SK-N-DZ (cell line): ENCODE measurements at places on chromosomes 11 and 22.

DNA sequence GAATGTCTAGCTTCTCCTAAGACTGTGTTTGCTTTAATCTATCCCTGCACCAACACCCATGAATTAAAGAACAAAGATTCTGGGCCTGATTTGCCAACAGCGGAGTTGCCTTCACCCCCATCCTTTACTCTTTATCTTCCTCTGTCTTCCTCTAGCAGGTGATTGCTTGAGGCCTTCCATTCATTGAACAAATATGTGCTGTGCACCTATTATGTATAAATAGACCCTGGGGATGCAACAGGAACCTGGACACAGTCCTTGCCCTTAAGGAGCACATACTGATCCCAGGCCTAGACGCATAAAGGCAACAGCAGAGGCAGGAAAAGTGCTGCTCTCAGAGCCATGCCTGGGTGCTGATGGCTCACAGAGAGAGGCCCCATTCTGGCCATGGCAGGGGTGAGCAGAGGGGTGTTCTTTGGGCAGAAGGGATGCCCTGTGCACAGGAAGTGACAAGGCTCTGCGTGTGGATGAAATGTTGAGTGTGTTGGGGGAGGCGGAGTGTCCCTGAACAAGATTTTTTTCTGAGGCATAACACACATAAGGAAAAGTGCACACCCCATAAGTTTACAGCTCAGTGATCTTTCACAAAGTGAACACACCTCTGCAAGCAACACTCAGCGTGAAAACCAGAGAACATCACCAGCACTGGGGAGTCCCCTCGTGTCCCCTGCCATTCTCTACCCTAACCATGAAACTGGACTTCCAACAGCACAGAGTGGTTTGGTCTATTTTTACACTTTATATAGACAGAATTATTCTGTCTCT, 145.9 kb downstream of the GRIK4 start:
- DNase-seq, result no peak

GRCh38 chr11:64809781-64810241, 540 bp downstream of the MEN1 start:
- DNase-seq, result no peak

DNA sequence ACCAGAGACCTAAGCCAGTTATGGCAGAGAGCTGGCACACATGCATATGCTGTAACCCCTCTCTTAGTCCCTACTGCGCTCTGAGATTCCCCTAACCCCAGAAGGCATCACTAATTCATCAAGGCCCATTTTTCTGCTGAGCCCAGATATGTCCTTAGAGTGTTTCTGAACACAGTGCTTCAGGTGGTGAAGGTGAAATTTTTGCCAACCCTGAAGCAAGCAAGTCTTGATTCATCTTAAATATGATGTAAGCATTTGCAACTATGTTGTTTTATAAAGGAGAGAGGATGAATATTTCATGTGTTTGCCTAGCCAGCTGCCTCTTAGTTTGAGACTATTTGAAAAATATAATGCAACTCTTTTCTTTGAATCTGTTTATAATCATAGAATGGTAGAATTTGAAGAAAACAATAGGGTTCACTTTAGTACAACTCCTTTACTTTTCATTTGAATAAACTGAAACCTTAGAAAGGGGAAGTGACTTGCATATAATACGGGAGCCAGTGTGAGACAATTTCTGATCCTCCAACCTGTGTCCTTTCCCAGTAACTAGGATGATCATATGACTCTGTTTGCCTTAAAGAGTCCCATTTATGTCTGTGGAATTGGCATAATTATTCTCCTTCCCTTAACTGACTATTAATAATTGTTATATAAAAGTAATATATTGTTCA, 194.3 kb upstream of the MTNR1B start:
- no peak for DNase-seq

DNA sequence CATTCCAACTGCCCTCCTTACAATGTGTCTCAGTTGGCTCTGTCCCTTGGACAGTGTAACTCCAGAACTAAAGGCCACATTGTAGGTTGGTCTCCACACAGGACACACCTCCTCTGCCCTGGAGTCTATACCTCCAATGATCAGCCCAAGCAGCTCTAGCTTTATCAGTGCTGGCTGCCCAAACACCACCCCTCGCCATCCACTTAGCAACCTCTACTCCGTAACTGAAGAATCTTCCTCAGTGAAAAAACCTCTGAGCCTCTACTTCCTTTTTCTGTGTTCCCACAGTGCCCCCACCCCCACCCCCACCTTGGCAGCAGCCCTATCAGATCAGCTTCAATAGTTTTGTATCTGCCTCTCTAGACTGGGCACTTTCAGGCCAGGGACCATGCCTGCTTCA, 33.4 kb downstream of the SERPINH1 start:
- no peak for DNase-seq

DNA sequence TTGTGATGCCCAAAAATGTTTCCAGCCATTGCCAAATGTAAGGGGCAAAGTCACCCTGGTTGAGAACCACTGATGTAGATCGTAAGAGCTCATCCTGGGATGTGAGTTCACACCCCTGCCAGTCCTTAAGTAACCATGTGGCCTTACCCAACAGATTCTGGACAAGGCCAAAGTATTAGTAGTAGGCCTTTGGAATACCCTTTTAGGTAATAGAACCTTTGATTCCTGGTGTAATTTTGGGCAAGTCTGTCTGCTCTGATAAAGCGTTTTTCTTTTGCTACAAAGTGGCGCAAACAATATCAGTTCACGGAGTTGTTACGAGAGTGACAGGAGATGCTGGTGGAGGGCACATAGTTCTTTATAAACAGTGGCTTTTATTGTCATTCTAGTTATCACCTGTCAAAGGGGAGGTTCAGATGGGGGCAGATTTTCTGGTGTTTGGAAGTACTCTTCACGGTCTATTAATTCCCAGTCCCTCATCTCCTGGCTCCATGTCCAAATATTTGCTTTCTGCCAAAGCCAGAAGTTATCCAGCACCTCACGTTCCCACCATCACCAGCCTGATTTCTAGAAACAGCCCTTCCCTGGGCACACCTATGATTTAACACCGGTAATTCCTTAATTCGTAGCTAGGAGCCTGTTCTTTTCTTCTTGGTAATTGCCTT, 73.8 kb upstream of the CRYBB3 start:
- no peak for DNase-seq

GRCh38 chr22:48154943-48155240, 1392.4 kb downstream of the TBC1D22A start:
- no peak for DNase-seq

DNA sequence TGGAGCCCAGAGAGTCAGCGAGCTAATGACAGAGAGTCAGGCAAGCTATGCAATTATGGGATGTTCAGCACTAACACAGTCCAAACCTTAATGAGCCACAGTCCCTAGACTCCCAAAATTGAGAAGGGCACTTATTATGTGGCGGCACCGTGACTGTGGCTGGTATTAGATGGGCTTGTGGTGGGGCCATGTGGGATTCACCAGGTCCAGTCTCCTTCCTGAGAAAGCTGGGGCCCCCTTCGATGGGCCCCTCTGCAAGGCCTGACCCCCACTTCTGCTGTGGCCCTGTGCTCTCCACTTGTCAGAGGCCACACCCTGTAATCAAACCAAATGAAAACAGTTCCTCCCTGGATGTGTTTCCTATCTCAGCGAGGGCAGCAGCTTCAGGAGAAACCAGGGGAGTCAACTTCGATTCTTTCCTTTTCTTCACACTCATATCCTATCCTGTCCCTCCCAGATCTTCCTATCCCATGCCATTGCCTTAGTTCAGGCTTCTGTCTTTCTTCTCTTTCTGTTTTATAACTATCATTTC, 42.9 kb downstream of the INSC start:
- DNase-seq, result no peak

DNA sequence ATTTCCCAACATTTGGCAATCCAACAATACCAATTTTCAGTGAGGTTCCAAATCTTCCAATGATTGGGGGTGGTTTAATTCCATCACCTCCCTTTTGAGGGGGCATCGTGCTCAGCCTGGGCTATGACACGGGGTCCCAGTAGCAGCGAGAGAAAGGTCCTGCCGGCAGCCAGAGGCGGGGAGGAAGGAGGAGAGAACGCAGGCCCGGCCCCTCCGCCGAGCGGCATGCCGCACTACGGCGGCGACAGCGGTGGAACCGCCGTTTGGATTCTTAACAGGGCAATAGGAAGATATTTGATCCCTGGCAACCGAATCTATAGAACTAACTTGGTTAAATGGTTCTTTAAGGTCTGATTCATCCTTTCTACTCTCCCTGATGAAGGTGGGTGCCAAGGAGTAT, 18.3 kb upstream of the NDUFA6 start:
- no peak for DNase-seq

- DNase-seq, result no peak
These were observed 455.3 kb downstream of the SOX6 start for GRCh38 chr11:15901054-15901453.

- peak; percentile 76 for DNase-seq
These were observed 20.1 kb upstream of the MCHR1 start for GRCh38 chr22:40659166-40659565.

DNA sequence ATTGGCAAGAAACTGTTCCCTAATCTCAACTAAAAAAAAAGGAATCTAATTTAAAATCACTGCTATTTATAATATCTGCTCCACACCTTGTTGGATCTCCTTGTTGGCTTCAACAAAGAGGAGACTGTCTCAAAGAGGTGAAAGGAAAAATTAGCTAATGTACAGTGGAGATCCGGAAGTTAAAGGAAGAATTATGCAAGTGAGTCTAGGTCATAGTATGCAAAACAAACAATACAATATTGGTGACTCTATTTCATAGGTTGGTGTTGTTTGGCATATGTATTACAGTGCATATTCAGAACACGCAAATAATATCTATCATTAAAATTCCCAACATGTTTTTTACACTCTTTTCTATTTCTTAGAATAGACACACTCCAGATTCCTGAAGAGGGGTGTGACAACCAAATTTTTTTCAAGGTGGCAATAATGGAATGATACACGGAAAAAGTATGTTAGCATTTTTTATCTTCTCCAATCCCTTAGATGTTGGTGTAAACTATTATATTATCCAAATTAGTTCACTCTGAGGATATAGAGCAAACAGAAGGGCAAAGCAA, 685.3 kb downstream of the KCNA4 start:
- no peak for DNase-seq

- no peak for DNase-seq
These were observed 140.2 kb downstream of the SNX19 start for GRCh38 chr11:130776061-130776419.

DNA sequence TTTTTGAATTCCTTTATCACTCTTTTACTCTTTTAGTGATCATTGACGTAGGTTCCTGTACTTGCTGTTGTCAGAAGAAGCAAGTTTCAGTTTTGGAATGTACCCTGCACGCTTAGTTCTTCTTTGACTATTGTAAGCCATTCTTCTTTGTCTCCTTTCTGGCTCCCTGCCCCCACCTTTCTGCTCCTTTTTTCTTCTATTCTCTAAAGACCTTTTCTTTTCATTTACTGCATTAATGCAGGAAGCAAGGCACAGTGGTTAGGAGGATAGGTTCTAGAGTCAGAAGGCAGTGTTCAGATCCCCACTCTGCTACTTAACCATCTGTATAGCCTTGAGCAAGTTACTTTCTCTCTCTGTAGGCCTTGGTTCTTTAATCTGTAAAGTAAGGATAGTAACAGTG, 33.7 kb upstream of the RAG2 start:
- DNase-seq, result no peak

DNA sequence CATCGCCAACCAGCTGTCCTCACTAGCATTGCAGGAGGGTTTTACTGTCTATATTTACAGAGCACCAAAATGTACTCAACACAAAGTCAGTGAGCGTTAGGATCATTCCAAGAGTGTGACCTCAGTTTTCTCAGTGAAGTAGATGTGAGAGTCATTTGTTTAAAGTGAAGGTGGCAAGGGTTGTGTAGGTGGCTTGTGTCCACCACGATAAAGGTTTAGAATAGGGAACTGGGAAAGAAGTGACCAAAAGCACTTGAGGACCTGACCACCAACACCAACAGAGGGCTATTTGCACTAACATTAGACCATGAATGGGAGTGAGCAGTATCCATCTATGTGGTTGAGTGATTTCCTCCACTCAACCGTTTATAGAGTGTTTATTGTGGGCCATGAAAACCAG, 152.5 kb upstream of the POU2AF2 start:
- DNase-seq, result no peak

DNA sequence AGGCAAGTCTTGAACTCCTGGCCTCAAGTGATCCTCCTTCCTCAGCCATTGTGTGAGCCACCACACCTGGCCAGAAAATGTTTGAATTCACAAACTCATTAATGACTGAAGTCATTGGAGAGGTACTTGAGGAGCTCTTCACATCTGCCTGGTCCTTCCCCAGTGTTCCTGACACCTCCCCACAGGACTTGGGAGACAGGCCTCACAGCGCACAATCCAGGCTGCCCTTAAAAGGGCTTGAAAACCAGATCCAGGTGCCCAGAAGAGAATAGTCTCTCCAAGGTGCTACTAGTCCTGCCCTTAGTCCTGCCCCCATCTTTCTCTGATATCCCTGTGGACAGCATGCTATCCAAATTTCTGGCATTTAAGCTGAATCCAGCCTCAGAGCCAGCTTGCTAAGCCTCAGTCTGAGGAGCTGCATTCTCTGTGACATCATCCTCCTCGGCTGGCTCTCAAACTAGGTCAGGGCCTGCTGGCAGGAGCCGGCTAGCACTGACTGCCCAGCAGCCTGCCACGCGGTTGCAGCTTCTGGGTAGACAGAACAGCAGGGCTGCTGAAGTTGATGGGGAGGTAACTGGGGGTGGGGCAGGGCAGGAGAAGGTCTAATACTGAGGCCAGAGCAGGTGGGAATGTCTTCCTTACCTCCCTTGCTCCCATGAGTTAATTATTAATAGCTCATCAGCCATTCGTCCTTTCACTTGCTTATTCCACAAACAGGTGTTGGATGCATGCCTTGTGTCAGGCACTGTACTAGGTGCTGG, 35.3 kb upstream of the NECTIN1 start:
- no peak for DNase-seq

GRCh38 chr11:11245453-11245852, 107.6 kb downstream of the CSNK2A3 start:
- DNase-seq, result no peak

DNA sequence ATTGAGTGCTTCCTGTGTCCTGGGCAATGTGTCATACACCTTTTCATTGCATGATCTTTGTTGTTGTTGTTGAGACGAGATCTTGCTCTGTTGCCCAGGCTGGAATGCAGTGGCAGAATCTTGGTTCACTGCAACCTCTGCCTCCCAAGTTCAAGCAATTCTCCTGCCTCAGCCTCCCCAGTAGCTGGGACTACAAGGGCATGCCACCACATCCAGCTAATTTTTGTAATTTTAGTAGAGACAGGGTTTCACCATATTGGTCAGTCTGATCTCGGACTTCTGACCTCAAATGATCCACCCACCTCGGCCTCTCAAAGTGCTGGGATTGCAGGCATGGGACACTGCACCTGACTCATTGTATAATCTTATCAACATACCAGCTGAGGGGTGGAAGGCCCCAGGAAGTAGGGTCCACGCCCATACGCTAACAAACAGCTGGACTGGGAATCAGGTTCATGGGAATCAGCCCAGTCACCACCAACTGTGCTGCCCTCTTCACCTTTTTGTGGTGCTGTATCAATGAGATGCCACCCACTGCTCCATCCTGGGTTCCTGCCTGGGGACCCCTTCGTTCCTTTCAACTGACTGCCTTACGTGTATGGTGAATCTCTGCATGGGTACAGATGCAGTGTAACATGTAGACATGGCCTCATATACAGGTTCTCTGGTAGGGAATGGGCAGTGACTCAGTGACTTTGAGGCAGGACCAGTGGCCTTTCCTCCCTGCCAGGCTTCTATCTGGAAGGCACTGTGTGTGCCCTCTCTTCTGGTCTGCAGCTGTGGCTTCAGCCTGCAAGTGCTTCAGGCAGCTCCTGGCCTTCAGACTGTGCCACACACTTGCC, 32.5 kb upstream of the YWHAH start:
- DNase-seq, result no peak

GRCh38 chr22:42522546-42522945, 3.0 kb upstream of the RRP7A start:
- DNase-seq, result no peak
